ENCODE measurements at places on chromosomes 1 and 21. TPM values are rescaled to one million over a fixed set of nuclear protein-coding genes. Genes with fewer than 3 reads are reported as not detected.
A peak's percentile ranks its signal among the peaks of the same experiment; 100 is the strongest.

Gene WNT3A
- 0.19 TPM for total RNA-seq

Gene DNASE2B
- not detected for total RNA-seq

Gene AMY1C
- not detected for total RNA-seq

Gene LEFTY2
- 3.2 TPM for total RNA-seq

Gene CYP4Z1
- not detected for total RNA-seq

Gene MCOLN2
- 6.1 TPM for total RNA-seq

Gene KCNE2
- total RNA-seq, result 0.37 TPM

Gene PDZK1
- total RNA-seq, result not detected

Gene DCST1
- total RNA-seq, result not detected

Gene DNALI1
- 9.5 TPM for total RNA-seq

GRCh38 chr1:115702959-115703358 lies 61.2 kb downstream of the VANGL1 start:
- no peaks in the 10 kb centered on the region for H3K27me3 ChIP-seq
- H3K36me3 ChIP-seq, result no peaks in the 10 kb centered on the region
- no peaks in the 10 kb centered on the region for H3K4me1 ChIP-seq

DNA sequence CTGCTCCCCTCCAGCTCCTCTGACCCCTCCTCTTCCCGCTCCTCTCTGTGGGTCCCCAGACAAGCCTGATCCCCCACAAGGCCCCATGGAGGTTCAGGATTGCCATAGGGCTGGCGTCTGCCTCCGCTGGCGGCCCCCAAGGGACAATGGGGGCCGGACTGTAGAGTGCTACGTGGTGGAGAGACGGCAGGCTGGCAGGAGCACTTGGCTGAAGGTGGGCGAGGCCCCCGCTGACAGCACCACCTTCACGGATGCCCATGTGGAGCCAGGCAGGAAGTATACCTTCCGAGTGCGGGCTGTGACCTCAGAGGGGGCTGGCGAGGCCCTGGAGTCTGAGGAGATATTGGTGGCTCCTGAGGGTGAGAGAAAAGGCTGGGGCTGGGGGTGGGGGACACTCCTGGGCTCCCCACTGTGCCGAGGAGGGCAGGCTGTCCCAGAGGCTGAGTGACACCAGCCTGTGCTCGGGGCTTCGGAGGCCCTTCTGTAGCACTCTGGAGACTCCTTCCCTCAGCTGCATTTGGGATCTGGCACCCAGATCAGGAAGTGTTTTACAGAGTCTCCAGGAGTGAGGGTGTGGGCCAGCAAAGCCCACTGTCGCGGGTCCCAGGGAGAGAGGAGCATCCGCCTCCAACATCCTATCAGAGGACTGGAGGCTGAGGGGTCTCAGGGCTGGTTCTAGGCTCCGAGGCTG lies 25.9 kb downstream of the IGFN1 start:
- peaks cover 3% of the 10 kb centered on the region for H3K4me1 ChIP-seq
- H3K36me3 ChIP-seq, result no peaks in the 10 kb centered on the region
- no peaks in the 10 kb centered on the region for H3K27me3 ChIP-seq
- no peak overlapping the region for H3K4me3 ChIP-seq

DNA sequence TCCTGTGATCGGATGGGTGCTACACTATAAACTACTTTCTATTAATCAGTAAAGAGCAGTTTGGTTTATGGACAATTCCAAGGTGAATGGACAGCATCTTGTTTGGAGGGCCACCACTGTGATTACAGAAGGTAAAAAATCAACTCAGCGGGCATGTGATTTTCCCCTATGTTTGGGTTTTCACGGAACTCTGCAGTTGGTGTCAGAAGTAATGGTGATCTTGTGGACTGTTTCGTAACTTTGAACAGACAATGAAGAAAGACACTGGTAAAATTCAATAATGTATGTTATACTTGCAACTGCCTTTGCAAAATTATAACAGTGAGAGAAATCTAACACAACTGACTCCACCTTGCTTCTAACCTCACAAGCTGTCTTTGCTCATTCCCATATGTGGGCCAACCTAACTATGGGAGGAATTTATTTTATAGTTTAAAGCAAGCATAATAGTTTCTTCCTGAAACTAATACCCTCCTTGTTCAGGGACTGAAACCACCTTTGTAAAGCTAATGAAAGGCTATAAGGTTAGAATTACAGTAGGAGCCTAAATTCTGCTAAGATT lies 53.2 kb downstream of the TRIM33 start:
- DNase-seq, result no peak
- H3K4me3 ChIP-seq, result no peak overlapping the region
- H3K27me3 ChIP-seq, result no peaks in the 10 kb centered on the region
- H3K4me1 ChIP-seq, result no peaks in the 10 kb centered on the region

DNA sequence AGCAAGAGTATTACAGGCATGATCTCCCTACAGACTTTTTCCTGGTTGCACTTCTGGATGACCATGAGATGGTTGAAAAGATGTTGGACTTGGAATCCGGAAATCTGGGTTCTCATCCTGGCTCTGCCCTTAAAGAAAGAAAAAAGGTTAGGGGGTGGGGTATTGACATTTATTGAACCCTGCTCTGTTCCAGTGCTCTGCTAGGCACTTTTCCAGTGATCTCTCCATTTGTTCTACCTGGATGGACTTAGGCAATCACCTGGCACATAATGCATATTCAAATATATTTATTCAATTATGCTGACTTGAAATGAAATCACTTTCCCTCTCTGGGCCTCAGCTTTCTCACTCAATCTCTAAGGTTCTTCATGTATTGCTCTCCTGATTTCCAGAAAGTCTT lies 101.0 kb upstream of the NFIA start:
- no peak overlapping the region for H3K27ac ChIP-seq
- H3K4me3 ChIP-seq, result no peak overlapping the region
- DNase-seq, result no peak
- H3K36me3 ChIP-seq, result no peaks in the 10 kb centered on the region
- no peaks in the 10 kb centered on the region for H3K4me1 ChIP-seq

- H3K27me3 ChIP-seq, result no peaks in the 10 kb centered on the region
- no peak overlapping the region for H3K4me3 ChIP-seq
- H3K27ac ChIP-seq, result no peak overlapping the region
- peaks cover under 1% of the 10 kb centered on the region for H3K4me1 ChIP-seq
Measured at GRCh38 chr1:45934947-45935346, 131.5 kb downstream of the MAST2 start.

DNA sequence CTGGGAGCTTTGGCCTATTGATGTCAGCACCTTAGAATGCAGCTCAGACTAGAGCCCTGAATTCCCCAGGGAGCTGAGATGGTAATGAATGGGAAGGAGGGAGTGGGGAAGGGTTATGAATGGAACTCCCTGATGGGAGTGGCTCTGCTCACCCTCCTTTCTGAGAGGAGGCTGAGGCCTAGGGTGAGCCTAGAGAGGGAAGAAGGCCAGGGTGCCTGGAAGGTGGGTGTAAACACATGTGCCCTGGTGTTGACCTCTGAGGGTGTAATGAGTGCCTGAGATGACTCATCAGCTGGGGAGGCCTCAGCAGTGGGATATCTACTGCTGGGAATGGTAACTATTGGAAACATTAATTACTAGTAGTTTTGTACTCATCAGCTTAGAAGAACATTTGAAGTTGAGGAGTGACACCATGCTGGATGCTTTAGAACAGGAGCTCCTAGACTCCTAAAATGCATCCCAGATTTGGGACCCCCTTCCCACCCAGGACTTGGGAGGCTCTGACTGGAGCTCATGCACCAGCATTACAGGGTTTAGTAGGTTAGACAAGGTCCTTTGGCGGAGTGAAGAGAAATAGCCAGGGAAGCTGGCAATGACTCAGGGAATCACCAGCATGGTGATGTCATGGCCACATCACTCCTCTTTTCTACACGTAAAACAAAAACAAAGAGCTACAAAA lies 16.0 kb upstream of the PIGV start:
- H3K36me3 ChIP-seq, result peaks cover 78% of the 10 kb centered on the region
- no peaks in the 10 kb centered on the region for H3K4me1 ChIP-seq
- H3K4me3 ChIP-seq, result no peak overlapping the region

DNA sequence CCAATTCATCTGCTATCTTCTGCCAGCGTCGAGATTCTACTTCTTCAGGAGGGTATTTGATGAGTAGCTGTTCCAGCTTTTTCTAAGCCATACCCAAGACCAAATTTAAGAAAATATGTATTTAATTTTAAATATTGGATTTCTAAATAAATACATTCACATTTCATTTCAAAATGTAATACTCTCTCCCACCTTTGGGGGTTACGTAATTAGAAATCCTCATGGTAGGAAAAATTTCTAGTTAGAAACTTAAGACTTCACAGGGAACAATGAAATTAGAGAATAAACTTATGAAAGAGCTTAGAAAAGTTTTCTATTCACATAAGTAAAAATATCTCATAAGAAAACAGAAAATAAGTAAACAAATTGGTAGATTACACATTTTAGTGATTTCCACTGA lies 102.9 kb downstream of the ZZZ3 start:
- H3K27me3 ChIP-seq, result no peaks in the 10 kb centered on the region
- DNase-seq, result no peak
- H3K4me1 ChIP-seq, result no peaks in the 10 kb centered on the region
- H3K27ac ChIP-seq, result no peak overlapping the region

- H3K27ac ChIP-seq, result no peak overlapping the region
- no peak for DNase-seq
- H3K4me3 ChIP-seq, result no peak overlapping the region
- H3K27me3 ChIP-seq, result no peaks in the 10 kb centered on the region
Measured at GRCh38 chr1:25773441-25774125, 26.4 kb upstream of the SELENON start.

DNA sequence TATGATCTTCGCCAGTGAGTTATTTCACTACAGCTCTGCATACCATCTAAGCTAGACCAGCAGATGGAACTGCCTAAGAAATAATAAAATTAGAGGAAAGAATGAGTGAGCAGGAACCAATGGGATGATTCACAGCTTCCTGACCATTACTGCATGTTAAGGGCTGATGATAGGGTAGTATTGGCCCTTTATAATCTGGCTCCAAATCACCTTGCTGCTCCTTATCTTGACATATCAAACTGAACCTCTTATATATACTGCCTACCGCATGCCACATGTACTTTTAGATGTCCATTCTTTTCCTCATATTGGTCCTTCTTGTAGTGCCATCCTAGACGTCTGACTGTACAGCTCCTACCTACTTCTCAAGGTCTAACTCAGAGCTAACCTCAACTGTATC lies 524.4 kb downstream of the DPYD start:
- no peaks in the 10 kb centered on the region for H3K36me3 ChIP-seq
- no peaks in the 10 kb centered on the region for H3K4me1 ChIP-seq
- no peak overlapping the region for H3K4me3 ChIP-seq

DNA sequence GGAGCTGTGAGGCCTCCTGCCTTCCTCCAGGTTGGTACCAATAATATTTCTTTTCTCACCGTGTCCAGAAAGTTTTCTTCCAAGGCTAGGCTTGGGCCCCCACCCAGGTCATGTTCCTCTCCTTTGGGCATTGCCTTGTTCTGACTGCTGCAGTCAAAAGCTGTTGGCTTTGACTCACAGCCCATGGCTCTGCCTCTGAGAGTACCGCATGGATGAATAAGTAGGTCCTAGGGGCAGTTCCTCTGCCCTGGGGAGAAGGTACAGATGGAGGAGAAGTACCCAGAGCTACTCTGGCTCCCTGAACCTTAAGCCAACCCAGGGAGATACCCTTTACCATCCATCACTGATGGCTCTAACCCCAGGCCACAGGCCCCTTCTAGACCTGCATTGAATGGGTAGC lies 115.0 kb downstream of the NAV1 start:
- H3K36me3 ChIP-seq, result no peaks in the 10 kb centered on the region
- no peak for DNase-seq
- peaks cover 30% of the 10 kb centered on the region for H3K4me1 ChIP-seq
- no peak overlapping the region for H3K4me3 ChIP-seq

DNA sequence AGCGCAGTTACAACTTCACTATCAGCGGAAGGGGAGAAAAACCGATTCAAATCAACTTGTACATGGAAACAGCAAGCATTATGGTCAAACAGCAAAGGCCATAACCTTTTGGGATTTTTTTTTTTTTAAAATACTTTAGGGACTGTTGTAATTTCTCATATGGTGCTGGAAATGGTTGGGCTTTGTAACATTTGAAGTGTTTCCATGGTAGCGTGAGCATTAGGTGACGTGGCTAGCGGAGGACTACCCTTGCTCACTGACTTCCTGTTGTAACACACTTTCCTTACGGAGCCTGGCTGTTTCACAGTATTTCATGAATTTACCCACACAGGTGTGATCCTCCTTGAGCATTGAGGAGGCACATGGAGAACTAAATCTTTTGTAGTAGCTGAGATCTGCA lies 269.5 kb downstream of the TM2D1 start:
- H3K27ac ChIP-seq, result no peak overlapping the region
- DNase-seq, result no peak
- H3K27me3 ChIP-seq, result no peaks in the 10 kb centered on the region
- no peaks in the 10 kb centered on the region for H3K36me3 ChIP-seq
- H3K4me3 ChIP-seq, result no peak overlapping the region

DNA sequence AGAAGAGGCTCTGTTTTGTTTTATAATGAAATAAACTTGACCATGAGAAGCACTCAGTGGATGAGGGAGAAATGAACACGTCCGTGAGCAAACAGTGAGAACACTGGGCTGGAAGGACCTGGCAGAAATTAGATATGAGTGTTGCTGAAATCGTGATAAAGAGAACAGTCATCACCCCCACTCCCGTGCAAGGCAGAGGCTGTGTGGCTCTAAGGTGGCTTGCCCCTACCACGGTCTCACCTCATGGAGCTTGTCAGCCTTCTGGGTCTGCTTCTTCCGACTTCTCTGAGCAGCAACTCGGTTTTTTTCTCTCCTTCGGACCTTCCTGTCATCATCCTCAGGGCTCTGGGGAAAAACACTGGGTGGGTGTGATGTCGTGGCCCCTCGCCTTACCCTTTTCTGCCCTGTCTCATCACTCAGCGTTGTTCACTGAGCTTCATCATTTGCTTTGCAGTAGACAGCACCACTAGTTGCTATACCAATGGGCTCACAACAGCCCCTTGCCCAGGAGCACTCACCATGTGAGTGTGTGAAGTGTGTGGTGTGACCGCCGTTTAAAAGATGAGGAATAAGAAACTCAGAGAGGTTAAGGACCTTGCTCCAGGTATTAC lies 2.8 kb downstream of the BATF3 start:
- H3K4me1 ChIP-seq, result peaks cover 5% of the 10 kb centered on the region
- no peak overlapping the region for H3K27ac ChIP-seq
- H3K27me3 ChIP-seq, result peaks cover 39% of the 10 kb centered on the region
- no peak for DNase-seq

DNA sequence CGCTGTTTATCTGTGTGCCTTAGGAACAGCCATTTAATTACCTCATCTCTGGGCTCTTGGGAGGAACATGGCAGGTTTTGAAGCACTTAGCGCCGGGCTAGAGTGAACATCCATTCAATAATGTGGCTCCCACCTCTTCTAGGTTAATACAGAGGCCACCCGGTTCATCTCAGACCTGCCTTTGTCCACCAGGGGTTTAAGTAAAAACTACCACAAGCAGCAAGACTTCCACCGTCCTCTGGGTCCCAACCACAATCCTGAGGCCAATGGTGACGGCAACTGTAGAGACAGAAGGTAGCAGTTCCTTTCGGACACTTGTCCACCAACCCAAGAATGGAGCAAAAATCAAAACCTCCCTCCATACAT lies 924 bp upstream of the DDOST start:
- no peak for DNase-seq
- peaks cover 10% of the 10 kb centered on the region for H3K36me3 ChIP-seq
- H3K4me3 ChIP-seq, result peak overlapping the region; percentile 88
- no peaks in the 10 kb centered on the region for H3K27me3 ChIP-seq
- H3K4me1 ChIP-seq, result peaks cover 4% of the 10 kb centered on the region

Data from H1 (cell line).